Stimulated activated CD8-positive, alpha-beta memory T cell treated with anti-CD3 and anti-CD28 coated beads, Interleukin-15, amount 100 ng/mL, for 4 hours (primary cell): ENCODE measurements at places on chromosomes 3 and 15.

DNA sequence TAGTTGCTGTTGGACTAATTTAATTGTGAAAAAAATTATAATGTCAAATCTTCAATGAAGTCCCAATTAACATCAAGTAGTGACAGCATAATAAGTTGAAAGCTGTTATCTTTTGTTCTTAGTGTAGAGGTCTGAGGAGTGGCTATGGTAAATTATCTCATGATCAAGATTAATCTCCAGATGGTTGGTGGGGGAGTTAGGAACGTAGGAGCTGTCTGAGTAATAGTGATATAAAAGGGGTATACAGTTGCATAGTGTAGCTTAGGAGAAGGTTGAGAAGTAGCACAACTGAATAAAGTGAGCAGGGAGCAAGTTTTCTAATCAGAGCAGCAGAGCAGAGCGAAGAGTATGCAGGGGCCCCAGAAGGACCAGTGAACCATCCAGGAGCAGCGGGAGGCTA lies 19.5 kb downstream of the TMOD2 start:
- DNase-seq, result no peak

GRCh38 chr3:146894406-146894805 lies 289.3 kb upstream of the PLSCR5 start:
- DNase-seq, result no peak

- DNase-seq, result no peak
Measured at GRCh38 chr3:152480282-152480953, 211.7 kb downstream of the MBNL1 start.

GRCh38 chr15:65249641-65250040 lies 37.0 kb downstream of the PARP16 start:
- peak; percentile 56 for DNase-seq

DNA sequence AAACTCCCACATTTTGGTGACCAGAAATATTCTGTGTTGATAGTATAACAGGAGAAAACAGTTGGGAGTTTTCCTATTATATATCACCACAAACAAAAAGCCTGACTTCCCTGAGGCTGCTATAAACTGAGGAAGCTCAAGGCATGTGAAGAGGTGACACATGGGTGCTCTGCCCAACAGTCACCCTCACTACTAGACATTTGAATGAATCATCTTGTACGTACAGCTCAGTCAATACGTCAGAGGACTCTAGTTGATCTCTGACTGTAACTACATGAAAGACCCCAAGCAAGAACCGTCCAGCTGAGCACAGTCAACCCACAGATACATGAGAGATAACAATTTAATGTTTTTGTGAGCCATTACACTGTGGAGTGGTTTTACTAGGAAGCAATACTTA lies 338.3 kb upstream of the ATP11B start:
- no peak for DNase-seq

- DNase-seq, result no peak
Measured at GRCh38 chr3:172142051-172142863, 102.9 kb downstream of the FNDC3B start.

- no peak for DNase-seq
Measured at GRCh38 chr3:71303627-71304200, 279.8 kb downstream of the FOXP1 start.

DNA sequence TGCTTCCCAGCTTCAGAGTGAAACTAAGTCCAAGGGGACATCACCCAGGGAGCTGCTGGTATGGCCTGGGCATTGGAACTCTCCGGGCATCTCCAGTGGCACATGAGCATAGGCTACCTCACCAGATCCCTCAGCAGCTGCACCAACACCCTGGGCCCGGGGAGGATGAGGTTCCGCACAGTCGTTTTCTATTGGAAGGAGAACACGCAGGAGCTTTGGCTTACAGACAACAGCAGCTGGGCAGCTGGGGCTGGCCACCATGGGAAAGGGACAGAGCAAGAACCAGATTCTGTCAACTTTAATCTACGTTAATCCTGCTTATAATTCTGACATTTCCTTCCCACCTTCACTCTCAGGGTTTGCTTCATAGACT lies 65.5 kb downstream of the MYO1E start:
- DNase-seq, result no peak

- no peak for DNase-seq
Measured at GRCh38 chr15:68595260-68595564, 16.4 kb downstream of the CORO2B start.

- no peak for DNase-seq
Measured at GRCh38 chr3:66224220-66224619, 3.4 kb downstream of the SLC25A26 start.

DNA sequence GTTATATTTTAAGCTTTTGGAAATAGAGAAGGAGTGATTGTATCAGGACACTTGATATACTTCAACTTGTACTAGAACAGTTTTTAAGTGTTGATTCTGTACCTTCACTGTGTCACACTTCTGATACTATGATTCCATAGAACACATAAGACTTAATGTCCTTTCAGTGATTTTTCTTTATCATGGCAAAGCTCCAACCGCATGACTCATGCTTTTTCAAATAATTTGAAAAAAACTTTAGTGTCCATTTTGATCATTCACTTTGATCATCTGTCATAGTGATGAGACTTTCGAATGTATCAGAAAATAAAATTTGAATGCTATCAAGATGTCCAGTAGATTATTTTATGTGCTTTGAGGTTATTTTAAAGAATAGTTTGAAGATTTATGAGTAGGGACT lies 32.0 kb downstream of the AP4E1 start:
- no peak for DNase-seq

DNA sequence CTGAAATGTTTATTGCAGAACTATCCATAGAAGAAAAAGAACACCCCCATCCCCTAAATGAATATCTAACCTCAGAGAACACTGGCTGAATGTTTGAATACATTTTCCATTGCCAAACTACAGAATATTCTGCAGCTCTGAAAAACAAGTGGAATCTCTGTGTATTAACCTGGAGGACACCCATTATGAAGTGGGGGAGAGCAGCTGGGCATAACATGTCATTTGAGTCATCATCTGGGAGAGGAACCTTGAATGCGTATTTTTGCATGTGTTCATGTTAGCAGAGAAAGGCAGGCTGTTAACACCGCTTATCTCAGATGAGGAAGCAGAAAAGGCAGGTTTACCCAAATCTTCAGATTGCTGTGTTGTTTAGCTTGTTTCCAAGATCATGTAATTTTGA lies 31.5 kb downstream of the ESYT3 start:
- DNase-seq, result no peak

DNA sequence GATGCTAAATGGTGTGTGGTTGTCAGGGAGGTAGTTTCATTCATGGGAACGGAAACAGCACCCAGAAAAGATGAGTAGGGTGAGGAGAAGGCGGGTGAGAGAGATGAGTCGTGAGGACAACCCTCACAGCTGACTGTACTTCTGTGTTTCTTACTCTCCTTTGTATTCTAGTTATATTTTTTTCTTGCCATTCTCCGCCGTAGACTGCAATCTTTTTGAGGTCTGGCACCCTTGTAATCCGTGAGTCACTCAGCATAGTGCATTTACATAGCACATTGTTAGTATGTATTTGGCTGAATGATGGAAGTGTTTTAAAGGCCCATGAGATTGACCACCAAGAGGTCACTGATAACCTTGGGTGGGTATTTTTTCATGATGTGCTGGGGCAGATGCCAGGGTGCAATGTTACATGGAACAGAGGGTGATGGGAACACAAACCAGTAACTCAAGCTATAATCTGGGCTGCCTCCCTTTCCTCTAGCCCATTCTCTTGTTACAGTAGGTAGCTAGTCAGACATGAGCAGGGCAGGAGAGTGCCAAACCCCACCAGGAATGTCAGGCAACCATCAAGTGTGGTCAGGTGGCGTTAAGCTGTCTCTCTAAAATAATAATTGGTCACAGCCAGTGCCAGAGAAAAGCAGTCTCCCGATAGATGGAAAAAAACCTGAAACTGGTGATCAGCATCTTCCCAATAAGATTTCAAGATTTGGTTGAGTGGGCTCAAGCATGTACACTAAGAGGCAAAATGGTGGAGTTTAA lies 18.8 kb upstream of the DGKG start:
- no peak for DNase-seq

DNA sequence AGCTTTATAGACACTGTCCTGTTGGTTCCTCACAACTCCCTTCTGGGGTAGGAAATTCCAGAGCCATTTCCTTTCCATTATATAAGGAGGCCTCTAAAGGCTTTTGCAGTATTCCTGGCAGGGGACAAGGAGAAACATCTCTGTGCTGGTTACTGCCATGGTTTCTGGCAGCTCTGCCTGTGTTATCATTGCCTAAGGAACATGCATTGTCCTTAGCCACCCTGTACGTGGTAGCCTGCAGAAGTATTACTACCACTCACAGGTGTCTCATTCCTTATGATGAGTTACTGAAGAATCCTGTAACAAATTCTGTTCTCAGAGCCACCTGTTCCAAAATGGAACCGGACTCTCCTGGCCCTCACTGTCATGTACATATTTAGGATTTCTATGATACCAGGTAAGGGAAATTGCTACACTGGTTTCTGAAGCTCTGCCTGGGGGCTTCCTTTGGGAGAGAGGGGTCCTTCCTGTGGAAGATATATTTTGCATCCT lies 58.0 kb downstream of the UMPS start:
- no peak for DNase-seq

- DNase-seq, result no peak
Measured at GRCh38 chr3:151909681-151910405, 36.4 kb downstream of the SUCNR1 start.

DNA sequence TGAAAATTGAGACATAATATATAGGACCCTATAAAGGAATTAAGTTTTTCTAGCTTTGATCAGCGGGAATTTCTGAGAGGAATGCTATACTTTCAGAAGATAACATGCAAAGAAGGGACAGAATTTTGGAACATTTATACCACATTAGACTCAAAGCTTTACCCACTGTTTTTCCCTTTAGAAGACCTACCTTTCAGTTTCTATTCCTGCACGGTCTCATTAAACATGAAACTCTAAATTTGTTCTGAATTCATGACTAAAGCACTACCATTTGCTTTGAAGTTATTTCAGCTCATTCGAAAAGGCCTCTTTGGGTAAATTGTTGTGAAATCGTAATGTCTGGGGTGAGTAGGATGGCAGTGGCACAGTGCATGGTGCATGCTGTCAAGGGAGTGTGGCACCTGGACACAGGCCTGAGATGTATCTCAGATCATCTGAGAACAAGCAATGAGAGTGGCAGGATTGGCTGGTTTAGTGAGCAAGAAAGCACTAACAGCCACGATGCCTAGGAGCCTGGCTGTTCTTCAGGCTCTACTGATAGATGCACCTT lies 42.5 kb downstream of the CHCHD4 start:
- no peak for DNase-seq

DNA sequence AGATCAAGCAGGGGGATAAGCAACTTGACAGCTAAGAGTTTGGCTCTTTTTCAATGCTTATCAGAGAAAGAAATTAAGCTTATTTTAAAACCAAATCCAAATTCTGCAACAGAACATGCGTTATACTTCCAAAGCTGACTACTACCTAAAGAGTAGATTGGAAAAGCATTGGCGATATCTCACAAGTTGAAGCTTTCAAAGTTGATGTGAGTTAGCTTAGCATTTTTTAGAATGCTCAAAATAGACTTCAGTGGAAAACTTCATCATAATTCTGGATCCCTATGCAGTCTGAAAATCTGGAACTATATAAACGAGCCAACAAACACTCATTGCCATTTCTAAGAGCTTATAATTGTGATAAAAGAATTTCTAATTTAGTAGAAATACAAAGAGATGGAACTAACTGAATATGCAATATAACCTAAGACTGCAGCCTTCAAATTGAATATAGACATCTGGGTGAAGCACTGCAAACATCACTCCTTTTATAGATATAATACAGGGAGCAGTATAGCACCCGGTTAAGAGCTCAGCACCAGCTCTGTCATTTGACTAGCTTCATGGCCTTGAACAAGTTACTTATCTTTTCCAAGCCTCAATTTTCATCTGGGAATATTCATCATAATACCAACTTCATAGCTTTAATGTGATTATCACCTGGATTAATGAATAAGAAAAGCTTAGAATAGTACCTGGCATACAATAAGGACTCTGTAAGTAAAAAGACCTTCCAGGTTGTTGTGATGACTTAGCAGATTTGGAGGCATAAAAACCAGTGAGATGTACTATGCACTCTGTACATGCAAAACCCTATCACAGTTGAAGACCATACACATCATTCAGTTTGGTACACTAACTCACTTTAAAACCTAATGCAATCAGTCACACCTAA lies 242.7 kb upstream of the TTC14 start:
- no peak for DNase-seq

DNA sequence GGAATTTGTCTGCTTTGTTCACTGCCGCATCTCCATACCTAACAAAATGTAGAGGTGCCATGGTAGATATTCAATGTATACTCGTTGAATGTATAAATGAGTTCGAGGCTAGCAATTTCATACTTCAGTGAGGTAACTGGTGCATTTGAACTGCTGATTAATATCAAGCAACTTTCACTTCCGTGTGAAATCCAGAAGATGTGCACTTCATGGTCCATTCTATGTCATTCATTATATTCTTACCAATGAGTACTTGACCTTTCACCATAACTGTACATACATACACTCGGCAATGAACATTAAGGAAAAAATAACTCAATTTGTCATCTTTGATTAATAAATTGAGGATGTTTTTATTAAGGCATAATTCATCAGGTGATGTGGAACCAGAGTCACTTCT lies 598.5 kb downstream of the ZNF385D start:
- DNase-seq, result no peak

DNA sequence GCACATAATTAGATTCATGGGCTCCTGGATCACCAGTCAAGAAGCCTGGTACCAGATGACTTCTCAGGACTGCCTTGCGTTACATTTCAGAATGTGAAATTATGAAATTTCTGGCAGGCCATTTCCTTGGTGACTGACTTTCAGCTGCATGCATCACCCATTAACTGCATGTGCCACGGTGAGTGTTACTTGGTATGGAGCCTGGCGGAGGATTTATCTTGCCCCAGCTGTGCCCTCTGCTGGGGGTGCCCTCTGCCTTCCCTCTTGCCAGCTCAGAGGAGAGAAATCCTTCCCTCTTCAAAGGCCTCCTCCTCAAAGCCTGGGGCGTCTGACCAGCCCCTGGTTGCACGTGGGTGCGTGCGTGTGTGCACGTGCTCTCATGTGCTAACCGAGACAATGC lies 57.7 kb upstream of the CTSH start:
- DNase-seq, result no peak

GRCh38 chr3:104717828-104718196 lies 648.9 kb upstream of the ALCAM start:
- no peak for DNase-seq

GRCh38 chr3:94990952-94991705 lies 928.3 kb downstream of the NSUN3 start:
- DNase-seq, result no peak

GRCh38 chr15:32824777-32825176 lies 107.0 kb downstream of the GREM1 start:
- DNase-seq, result no peak

- no peak for DNase-seq
Measured at GRCh38 chr3:129690406-129690805, 83.9 kb upstream of the PLXND1 start.

GRCh38 chr15:61989667-61990066 lies 70.6 kb downstream of the VPS13C start:
- DNase-seq, result no peak

GRCh38 chr15:23411841-23412240 lies 35.2 kb downstream of the GOLGA6L2 start:
- no peak for DNase-seq
